ENCODE measurements at places on chromosomes 7 and 10.

DNA sequence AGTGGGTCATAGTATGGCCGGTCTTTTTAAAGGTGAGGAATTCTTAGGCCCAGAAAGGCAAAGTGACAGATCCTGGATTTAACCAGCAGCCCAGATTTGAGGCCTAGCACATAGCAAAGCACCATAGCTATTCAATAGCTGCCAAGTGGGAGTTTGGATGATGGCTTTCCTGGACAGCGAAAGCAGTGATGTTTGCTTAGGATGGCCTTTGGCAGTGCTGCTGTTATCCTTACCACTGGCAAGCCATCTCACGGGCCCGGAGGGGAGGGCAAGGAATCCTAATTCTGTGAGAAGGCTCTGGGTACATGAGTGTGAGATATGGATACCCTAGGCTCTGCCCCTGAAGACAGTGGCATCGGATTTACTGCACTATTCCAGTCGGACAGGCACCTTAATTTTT lies 50.4 kb downstream of the TCF7L2 start:
- DNase-seq: no peak

DNA sequence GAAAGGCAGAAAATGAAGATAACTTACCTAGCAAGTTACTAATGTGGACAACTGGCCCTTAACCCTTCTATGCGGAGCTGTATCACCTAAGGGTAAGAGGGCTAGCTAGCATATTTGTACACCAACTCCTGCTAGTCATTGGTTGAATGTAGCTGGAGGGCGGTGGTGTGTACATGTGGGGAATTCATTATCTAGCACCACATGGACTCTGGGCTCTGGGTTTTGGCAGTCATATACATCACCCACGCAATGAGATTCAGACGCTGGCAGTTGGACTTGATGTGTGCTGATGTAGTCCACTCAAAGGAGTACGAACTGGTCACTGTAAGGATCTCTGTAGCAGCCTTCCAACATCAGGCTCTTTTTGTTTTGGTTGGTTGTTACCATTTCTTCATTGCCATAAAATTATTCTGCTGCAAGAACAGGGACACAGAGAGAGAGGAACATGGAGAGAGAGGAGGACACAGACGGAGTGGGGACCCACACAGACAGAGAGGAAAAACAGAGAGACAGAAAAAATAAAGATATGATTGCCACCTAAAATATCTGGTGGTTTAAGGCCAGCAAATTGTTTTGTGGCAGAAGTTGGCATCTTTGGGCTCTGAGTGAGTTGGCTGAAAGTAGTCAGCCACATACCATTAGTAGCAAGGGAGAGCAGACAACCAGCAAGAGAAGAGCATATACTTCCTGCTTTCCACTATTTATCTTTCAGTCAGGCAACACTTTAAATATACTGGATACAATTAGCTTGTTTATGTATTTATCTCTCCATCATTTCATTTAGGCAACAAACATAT lies 76.7 kb upstream of the MTPN start:
- DNase-seq: no peak

DNA sequence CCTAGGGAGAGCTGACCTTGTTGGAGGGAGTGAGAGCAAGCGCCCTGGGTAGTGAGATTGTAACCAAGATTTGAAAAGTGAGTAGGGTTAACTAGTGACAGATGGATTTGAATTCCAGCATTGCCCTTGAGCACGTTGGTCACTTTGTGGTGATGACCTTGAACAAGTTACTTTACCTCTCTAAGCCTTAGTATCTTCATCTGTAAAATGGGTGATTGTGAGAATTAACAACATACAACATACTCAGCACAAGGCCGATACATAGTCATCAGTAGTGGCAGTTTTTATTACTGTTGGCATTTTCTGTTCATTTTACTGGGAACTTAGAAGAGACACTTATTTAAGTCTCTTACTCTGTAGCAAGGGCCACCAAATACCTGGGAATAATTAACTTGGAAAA lies 25.5 kb downstream of the SNX10 start:
- no peak for DNase-seq

GRCh38 chr7:46848944-46849343 lies 733.0 kb downstream of the TNS3 start:
- no peak for DNase-seq

GRCh38 chr7:87148332-87148955 lies 3.8 kb upstream of the DMTF1 start:
- DNase-seq: no peak

DNA sequence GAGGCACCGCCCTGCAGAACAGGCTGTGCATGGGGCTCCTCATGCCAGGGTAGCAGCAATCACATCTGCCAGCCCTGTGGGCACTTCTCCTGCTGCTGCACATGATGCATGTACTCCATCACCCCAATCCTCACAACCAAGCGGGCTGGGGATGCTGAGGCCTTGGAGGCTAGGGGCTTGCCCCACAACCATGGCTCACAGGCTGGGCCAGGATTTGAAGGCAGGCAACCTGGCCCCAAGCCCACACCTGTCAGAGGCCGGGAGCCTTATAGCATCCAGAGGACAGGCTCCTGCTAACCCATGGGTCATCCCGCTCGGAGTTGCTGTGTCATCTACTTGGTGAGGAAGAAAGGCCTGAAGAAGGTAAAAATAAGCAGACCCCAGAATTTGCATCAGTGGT lies 2.2 kb downstream of the POLM start:
- no peak for DNase-seq

DNA sequence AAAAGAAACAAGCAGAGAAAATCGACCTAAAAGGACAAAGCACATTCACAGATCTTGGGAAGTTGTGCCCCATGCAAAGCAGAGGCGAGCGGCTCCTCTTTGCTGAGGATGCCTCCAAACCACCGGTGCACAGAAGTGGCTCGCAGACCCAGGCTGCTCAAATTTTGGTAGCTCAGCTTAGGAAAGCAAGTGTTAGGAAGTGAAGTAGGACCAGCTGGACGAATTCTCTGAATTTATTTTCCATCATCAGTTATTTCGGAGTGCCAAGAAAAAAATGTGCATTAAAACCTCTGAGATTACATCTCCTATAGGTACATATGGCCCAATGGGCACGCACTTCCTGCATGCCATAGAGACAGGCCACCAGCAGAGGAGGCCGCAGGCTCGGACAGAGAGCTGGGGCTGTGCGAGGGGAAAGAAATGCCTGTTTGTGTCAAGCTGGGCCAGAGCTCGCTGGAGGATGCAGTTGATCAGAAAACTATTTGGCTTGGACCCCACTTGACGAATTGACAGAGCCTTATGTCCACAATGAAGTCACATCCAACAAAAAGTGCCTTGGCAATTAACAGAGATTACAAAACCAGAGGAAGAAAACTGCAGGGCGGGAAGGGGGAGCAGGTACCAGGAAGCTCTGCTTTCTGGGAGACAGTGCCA lies 122.3 kb upstream of the LYZL2 start:
- DNase-seq: peak; percentile 91
